ENCODE measurements at places on chromosomes 7 and 10. TPM values are rescaled to one million over a fixed set of nuclear protein-coding genes. Genes with fewer than 3 reads are reported as not detected.

GRCh38 chr7:111863269-111863668, 301.0 kb upstream of the IMMP2L start:
- no peaks in the 10 kb centered on the region for H3K27me3 ChIP-seq
- peaks cover 21% of the 10 kb centered on the region for H3K36me3 ChIP-seq
- H3K4me3 ChIP-seq = no peak overlapping the region
- no peak overlapping the region for H3K27ac ChIP-seq
- no peak for DNase-seq
- H3K4me1 ChIP-seq = no peaks in the 10 kb centered on the region

DNA sequence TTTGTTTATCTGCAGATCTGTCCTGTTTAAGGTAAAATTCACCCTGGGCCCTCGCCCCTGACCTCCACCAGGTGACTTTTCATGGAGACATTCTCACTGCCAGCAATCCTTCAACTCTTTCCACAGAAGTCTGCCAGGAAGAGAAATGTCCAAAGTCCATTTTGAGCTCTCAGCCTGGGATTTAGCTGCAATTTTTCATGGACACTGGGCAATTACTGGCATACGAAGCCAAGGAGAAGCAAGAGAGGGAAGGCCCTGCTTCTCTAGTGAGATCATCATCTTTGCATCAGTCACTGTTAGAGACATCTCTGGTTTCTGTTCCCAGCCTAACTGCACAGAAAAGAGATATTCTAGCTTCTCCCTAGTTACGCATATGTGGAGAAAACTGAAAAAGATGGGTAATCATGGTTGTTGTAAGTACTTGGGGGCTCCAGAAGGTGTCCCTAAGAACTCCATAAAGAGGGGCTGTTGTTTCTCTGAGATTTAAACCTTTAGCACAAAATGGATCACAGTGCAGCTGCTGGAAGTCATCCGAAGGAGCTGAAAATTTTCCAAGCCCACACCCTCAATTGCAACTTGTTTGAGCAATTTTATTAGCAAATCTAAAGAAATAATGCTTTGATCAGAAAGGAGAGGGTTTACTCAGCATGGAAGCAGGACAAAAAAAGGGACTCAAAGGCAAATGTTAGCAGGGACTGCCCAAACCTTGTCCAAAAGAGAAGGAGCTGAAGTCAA, 168.9 kb downstream of the SNX10 start:
- H3K4me3 ChIP-seq = no peak overlapping the region
- DNase-seq = no peak
- no peak overlapping the region for H3K27ac ChIP-seq
- H3K4me1 ChIP-seq = no peaks in the 10 kb centered on the region

DNA sequence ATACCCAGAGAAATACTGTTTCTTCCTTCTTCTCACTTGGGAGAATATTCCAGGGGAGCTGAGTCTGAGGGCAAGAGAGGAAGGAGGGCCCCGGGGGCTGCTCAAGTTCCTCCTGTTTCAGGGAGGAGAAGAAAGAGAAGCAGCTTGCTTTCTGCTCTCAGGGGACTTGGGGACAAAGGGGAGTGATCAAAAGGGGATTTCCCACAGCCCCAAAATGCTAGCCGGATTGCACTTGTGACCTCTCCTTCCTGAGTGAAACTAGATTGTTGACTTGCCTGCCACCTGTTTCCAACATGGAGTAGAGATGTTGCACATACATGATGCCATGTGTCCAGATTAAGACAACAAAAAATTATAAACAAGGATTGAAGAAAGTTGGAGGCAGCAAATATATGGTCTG, 28.7 kb upstream of the PDCD4 start:
- H3K27me3 ChIP-seq = no peaks in the 10 kb centered on the region
- H3K4me1 ChIP-seq = no peaks in the 10 kb centered on the region
- no peak for DNase-seq
- no peaks in the 10 kb centered on the region for H3K36me3 ChIP-seq

DNA sequence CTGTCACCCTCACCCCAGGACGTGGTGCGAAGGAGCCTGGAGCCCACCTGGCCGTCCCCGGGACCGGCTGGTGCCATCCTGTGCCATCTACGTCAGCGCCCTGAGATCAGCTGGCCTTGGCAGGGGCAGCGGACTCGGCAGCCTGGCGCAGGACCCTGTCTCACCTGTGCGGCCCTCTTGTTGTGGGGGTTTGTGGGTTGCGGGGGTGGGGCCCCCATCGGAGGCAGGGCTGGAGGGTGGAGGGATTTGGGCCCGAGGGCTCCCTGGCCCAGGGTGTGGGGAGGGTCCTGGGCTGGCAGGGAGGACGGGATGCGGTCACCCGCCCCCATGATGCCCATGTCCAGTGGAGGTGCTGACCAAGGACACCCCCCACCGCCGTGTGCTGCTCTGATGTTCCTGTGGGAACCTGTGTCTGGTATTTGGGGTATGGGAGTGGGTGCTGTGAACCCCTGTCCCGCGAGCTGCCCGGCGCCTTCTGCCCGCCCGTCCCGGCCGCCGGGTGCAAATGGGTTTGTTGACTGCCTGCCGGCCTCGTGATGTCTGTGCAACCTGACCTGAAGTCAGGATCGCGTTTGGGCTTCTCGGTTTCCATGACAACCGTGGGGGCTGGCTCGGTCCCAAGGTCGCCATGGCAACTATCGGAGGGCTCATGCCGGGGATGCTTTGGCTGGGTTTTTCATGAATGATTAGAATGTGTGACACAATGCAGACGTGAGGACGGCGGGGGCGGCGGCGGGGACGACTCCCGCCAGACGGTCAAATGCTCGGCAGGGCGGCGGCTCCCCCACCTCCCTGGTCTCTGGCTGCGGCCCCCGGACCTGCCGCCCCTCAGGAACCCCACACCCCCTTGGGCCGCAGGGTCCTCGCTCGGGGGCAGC, 7.3 kb downstream of the MAFK start:
- peaks cover 3% of the 10 kb centered on the region for H3K4me1 ChIP-seq
- H3K36me3 ChIP-seq = peaks cover 3% of the 10 kb centered on the region
- DNase-seq = no peak
- H3K27ac ChIP-seq = no peak overlapping the region

DNA sequence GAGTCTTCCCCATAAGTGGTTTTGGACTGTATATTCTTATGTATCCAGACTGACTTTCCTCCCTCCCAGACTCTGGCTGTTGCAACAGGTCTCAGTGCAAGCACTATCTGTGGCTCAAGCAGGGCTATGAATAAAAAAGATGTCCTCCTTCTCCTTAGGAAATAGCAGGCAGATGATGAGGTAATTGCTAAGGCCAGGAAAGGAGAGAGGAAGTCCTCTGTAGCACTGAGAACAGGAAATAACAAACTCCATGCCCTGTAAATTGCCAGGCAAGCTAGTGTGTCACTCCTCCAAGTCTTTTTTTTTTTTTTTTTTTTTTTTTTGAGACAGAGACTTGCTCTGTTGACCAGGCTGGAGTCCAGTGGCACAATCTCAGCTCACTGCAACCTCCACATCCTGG, 900.1 kb downstream of the TYW1 start:
- H3K36me3 ChIP-seq = no peaks in the 10 kb centered on the region
- H3K4me3 ChIP-seq = no peak overlapping the region
- H3K27me3 ChIP-seq = no peaks in the 10 kb centered on the region
- H3K27ac ChIP-seq = no peak overlapping the region
- DNase-seq = no peak

GRCh38 chr7:10584886-10585285, 388.8 kb upstream of the PHF14 start:
- DNase-seq = no peak
- H3K36me3 ChIP-seq = no peaks in the 10 kb centered on the region
- no peaks in the 10 kb centered on the region for H3K27me3 ChIP-seq
- H3K4me3 ChIP-seq = no peak overlapping the region

NYAP1 gene
- total RNA-seq = 3.2 TPM

FXYD4 gene
- not detected for total RNA-seq
